ENCODE measurements at places on chromosomes 6 and 20.
A peak's percentile ranks its signal among the peaks of the same experiment; 100 is the strongest.

- no peak for DNase-seq
These were observed 84.7 kb upstream of the SALL4 start for GRCh38 chr20:51886891-51887608.

- DNase-seq: no peak
These were observed 569.6 kb upstream of the FLRT3 start for GRCh38 chr20:14906908-14907434.

- DNase-seq: no peak
These were observed 274.1 kb downstream of the BCKDHB start for GRCh38 chr6:80380566-80380965.

GRCh38 chr6:5326022-5326641, 64.8 kb downstream of the FARS2 start:
- DNase-seq: no peak

DNA sequence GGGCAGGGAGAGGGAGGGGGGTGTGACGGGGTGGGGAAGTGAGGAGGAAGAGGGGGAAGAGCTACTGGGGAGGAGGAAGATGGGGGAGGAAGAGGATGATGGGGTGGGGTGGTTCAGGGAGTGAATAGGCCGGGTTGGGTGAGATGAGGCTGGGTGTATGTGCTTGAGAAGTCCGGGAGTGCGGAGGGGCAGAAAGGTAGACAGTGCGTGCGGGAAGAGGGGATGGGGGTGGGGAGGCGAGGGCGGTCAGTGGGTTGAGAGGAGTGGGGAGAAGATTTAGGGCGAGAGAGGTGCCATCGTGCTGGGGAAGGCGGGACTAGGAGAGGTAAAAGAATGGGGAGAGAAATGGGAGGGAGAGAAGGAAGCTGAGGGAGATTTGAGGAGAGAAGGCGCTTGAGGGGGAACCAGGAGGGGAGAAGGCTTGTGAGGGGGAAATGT, 30.9 kb upstream of the NOTCH4 start:
- no peak for DNase-seq

DNA sequence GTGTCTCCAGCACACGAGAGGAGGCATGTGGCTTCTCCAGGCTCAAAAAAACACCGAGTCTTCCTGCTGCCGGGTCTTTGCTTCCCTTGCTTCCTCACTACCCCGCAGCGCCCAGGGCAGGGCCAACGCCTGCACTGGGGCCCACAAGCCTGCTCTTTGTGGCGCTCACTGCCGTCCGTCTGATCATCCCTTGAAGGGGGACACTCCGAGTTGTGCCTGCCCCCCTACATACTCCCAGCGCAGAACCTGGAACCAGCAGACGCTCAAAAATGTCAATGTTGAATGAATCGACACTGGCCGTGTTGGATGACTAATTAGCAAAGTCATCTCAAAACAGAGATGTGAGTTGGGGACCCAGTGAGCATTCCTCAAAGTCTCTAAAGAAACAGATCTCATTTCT, 8.1 kb upstream of the ARFGAP1 start:
- DNase-seq: no peak

DNA sequence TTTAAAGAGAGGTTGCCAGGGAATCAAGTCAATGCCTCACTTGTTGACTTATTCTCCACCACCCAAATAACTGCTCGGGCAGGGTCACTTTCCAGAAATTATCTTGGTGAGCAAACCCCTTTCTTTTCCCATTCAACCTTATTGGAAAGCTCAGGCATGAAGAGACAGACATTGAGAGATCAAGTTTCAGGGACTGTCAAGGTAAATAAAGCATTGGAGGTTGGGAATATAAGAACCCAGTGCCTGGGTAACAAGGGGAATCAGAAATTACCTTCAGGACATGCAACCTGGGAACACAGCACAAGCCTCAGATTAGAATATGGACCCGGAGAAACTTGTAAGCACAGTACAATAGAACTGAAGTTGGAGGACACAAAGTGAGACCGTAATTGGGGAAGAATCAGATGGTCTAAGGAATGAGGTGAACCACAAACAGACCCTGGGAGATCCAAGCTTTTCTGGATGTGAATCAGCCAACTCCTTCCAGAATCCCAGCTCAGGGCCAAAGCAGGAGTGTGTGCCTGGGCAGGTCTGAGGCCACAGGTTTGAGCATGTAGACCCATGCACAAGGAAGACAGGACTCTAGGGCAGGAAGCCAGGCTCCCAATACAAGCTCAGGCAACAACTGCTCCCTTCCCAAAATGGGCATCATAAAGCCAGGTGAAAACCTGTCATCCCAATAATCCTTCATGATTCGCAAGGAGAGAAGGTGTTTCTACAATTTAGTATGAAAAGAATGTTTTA, 512.8 kb downstream of the MAFB start:
- no peak for DNase-seq

DNA sequence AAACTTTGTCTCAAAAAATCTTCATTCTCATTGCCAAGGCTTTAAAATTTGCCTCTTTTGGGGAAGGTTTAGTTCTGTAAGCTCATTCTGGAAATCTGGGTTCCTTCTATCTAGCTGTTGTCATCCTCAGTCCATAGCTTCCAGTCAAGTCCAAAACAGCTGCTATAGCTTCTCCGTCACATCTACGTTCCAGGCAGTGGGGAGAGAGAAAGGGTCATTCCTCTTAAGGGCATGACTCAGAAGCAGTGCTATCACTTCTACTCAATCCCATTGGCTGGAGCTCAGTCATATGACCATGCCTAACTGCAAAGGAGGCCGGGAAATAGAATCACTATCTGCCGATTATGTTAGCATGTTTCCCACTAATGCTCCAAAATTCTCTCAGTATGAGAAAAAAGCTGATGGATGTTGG, 141.4 kb upstream of the PTPN1 start:
- DNase-seq: peak; percentile 38

DNA sequence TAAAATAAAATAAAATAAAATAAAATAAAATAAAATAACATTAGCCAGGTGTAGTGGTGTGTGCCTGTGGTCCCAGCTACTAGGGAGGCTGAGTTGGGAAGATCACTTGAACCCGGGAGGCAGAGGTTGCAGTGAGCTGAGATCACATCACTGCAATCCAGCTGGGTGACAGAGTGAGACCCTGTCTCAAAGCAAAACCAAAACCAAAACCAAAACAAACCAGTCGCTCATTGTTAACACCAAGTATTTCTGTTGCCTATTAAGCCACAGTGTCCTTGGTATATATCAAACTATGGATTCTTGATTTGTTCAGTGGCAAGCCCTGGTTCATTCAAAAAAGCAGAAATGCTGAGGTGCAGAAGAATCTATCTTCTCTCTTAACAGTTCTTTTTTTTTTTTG, 65.7 kb downstream of the PYGB start:
- no peak for DNase-seq

- peak; percentile 99 for DNase-seq
These were observed 290.3 kb upstream of the STXBP5 start for GRCh38 chr6:146913842-146914488.

DNA sequence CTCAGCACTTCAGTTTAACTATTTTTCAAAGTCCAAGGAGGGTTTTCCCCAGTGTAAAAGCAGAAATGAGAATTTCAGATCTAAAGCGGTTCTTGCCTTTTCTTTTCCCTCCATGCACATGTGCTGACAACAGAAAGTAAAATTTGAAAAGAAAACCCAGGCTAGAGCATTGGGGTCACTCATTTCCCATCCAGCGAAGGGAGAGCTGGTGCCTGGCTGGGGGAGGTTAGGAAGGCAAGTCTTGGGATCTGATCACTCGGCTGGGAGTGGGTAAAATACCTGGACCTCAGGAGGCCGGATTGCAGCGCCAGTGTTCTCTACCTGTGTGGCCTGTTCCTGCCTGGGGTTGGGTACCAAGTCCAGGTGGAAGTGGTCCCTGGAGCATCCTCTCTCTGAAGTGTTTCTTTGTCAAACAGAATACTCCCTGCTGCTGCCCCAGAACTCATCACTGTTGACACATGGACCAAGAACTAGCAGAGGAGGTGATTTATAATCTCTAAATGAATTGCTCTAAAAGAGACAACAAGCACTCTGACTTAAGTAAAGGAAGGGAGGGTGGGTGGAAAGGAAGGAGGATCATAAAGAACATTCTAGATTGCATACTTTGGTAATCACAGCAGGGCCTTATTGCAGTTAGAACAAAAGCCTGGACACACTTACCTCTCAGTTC, 136.0 kb downstream of the MTHFD1L start:
- no peak for DNase-seq

DNA sequence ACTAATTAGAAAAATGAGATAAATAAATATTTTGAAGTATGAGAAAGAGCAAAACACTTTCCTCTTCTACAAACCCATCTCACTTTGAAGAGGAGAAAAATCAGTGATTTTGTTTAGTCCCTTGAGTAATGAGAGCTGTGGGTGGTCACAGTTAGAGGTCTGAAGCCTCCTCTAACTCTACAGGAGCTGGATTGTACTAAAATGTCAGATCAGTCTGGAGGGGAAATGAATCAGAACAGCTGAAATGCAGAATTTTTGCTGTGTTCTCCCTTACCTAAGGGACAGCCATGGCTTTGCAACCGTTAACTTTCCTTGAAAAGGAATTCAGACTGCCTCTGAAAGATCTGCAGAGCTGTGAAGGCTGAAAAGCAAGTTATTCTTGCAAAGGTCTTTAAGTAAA, 11.4 kb upstream of the RFPL4B start:
- no peak for DNase-seq

- DNase-seq: peak; percentile 98
These were observed 112.9 kb downstream of the TRERF1 start for GRCh38 chr6:42338744-42339222.

DNA sequence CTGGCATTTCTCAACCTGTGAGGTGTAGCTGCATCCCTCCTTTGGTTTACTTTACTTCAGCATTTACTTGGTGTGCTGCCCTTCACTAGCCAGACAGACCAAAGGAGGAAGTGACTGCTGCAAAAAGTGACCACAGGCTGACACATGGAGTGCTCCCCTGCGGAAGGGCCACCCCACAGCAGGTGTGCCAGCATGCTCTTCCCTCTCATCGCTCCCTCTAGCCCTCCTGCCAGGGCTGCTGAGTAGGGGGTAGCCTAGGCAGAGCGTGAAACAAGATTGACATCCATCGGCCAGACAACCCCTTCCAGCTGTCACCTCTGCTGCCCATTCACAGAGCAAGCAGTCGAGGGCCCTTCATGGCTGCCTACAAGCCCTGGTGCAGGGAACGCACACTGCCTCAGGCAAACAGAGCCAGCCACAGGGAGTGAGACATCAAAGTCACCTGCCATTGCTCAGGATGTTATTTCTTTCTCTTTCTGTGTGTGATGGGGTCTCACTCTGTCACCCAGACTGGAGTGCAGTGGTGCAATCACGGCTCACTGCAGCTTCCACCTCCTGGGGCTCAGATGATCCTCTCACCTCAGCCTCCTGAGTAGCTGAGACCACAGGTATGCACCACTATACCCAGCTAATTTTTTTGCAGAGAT, 102.0 kb upstream of the RPS6KA2 start:
- no peak for DNase-seq

- DNase-seq: no peak
These were observed 15.0 kb upstream of the PKHD1 start for GRCh38 chr6:52102405-52102804.

DNA sequence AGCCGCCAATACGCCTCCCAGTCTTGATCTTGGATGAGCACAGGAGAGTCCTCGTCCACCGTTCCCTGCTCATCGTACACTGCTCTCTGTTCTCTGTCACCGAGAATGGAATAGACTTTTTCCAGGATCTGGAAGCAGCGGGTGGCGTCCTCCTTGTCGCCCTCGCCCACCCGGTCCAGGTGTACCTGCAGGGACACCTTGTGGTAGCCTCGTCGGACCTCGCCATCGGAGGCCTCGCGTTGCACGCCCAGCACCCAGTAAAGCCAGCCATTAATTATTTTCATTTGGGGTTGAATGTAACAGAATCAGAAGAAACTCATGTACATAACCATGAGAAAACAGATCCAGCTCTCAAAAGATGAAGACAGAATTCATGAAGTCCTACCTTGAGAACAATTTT, 59.9 kb downstream of the JAG1 start:
- DNase-seq: no peak

DNA sequence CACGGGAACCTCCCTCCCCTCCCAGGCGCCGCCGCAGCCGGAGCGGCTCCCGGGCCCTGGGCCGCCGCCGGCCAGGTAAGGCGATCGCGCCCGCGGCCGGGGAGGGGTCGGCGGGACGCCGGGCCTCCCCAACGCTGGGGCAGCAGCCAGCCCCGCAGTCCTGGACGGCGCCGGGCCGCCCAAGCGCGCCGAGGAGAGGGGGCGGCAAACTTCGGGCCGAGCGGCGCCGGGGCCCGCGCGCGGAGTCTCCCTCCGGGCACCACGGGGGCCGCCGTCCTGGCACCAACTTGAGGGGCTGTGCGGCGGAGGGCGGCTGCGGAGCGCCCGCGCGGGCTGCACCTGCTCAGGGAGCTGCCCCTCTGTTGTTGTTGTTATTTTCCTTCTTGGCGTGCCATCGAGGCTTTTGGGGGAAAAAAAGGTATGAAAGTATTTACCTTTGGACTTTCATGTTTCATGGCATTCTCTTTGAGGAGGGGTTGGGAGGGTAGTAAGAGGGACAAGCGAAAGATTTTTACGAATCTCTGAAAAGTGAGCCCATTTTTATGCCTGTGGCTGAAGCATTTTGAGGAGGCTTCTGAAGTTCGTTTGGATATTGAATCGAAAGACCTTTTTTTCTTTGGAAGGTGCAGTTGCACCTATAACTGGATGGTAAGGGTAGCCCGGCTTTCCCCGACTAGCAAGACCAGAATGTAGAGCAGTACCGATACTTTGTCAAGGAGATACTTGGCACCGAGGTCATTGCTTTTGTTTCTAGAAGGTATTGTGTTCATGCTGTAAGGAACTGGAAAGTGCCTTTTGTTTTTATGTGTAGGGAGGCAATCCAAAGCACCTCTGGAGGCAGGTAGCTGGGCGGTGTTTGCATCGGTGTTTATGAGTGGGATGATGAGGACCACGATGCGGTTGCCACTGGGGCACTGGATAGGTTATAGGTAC, at the start of gene RNF182:
RNF182 (plus strand) TSS at position 4 of the 933 bp plus-strand sequence. CDS start 52,168 bp downstream, outside the sequence.
- peak; percentile 22 for DNase-seq

DNA sequence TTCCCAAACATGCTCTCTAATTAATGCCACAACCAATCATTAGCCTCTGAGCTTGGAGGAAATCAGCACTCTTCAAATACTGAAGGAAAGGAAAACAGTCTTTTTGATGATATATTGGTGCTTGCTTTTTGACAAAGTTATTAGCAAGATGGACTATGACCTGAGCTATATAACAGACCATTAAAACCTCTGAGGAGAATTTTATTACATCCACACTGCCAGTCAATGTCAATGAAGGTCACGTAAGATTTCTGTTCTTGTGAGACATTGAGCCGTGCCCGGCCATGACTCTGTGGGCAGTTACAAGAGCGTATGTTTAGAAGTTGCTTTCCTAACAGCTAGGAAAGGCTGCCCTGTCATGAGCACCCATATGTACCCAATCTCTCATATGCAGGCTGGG, 659.0 kb downstream of the UTRN start:
- no peak for DNase-seq
